ENCODE measurements at places on chromosomes 2 and 18.

GRCh38 chr2:68319398-68320117 is at the start of gene CNRIP1:
CNRIP1 (minus strand) TSS chr2:68319949; CDS start chr2:68319400, 549 bp downstream.
- DNase-seq, result peak; percentile 60

GRCh38 chr2:181170256-181170655 is 189.9 kb downstream of the UBE2E3 start:
- no peak for DNase-seq

DNA sequence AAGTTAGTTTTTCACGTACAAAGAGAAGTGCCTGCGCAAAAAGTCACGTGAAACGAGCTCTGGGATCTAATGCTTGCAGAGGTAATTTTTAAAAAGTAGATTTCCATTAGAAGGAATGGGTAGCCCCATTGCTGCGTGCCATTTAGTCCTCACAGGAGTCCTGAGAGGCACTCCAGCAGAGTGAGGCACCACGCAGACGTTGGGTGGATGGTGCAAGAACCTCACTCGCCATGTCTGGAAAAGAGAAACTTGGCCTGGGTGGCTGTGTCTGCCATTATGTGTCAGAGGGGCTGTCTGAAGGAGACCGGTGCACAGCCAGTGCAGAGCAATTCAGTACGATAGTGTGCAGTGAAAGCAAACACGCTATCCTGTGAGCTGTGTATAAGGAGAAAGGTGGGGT is 1.8 kb upstream of the HDAC4 start:
- DNase-seq, result no peak

GRCh38 chr2:32688541-32688940 is 60.7 kb downstream of the TTC27 start:
- DNase-seq, result no peak

DNA sequence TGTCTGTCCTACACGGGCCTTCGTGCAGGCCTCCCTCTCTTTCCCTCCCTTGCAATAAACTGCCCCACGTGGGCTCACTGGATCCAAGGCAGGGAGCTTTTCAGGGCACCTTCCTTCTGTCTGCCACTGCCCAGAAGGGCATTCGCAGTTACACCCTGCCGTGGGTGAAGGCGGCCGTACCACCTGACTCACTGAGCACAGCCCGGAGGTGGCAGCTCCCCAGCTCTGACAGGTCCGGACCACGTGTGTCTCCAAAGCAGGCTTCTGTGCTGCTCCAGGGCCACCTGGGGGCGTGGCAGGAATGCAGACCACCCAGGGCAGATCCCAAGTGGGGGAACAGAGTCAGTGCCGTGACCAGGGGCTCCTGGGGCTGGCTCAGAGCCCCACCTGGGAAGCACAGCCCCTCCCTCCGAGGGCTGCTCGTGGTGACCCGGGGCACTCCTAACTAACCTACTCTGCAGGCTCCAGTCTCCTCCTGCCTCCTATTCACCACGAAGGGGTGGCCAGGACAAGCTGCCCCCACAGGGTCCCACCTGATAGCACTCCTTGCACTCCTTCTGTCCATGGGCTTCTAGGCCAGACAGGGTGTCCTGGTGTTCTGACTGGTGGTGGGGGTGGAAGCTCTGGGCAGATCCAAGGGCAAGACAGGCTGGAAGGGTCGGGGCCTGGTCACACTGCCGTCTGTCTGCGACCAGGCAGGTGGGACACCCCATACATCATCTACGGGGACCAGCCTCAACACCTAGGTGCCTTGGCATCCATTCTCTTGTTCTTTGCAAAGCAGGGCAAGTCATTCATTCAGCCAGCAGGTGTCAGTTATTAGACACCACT is 9.7 kb downstream of the SNED1 start:
- no peak for DNase-seq

DNA sequence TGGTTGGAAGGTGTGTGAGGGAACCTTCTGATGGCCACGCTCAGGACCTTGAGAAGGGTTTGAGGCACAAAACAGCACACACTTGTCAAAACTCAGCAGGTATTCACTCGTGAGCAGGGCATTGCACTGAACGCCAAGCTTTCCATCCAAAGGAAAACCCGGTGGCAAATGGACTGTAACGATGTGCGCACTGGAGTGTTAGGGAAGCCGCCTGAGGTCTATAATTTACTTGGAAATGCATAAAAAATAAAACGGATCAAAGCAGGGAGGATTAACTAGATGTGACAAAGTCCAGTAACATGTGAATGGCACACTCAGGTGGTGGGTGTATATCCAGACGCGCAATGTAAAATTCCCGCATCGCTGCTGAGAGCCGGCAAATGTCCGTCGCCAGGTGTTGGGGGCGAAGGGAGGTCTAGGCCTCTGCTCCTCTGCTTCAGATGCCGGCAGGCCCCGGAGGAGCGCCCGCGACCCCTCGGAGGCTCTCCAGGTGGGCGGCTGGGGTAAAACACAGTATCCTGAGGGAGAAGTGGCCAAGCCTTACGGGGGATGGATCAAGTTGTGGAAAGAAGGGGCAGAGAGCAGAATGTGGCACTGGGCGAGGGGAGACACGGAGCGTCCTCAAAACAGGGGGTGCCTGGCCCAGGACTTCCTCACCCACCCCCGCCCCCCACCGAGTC is 15.3 kb downstream of the HES6 start:
- no peak for DNase-seq

DNA sequence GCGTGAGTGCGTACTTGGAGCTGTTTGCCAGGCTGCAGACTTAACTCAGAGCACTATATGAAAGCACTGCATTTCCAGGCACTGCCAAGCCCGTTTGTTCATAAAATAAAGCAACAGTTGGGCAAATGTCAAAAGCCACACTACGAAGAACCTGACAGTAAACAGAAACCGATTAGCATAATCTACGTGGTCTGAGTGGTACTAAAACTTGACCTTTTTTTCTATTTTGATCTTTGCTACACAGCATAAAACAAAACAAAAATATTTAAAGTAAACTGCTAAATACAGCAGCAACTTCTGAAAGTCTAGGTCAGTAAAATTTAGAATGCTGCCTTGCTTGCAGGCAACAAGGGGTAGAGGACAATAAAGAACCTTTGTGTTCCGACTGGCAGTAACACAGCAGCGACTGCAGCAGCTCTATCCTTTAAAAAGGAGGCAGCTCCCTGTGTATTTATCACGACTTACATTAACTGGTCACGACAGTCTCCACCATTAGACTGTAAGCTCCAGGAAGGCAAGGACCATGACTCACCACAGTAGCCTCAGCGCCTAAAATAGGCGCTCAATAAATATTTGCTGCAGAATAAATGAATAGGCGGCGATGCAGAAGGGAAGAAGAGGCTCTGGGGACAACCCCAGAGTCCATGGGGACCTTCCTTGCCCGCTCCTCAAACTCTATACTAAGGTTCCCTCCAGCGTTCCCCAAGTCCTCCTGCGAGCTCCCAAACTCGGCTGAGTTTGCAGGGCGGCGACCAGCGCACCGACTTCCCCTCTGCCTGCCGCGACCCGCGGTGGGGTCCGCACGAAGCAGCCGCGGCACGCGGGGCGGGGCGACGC is 902 bp downstream of the SS18 start:
- DNase-seq, result no peak

- no peak for DNase-seq
Measured at GRCh38 chr2:230863031-230863430, 1.7 kb upstream of the ITM2C start.

GRCh38 chr2:12877761-12878160 is 161.0 kb downstream of the TRIB2 start:
- DNase-seq, result no peak

- DNase-seq, result no peak
Measured at GRCh38 chr2:73897240-73897583, 4.4 kb downstream of the ACTG2 start.

- DNase-seq, result no peak
Measured at GRCh38 chr2:70181363-70181956, 9.4 kb downstream of the C2orf42 start.

DNA sequence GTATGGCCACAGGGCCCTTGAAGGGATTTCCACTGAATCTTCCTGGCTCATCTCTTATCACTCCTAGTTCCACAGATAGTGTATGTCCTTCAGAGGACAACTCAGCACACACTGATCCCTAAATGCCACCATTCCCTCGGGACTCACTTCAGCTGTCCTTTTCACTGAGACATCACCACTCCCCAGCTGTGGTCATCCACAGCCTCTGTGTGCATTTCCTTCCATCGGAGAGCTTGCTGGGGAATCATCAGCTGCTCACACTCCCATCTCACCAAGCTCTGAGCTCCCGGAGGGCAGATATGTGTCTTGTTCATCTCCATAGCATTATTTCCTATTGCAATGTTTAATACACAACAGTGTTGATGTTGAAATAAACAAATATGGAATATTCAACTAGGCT is 759.5 kb downstream of the RNF144A start:
- DNase-seq, result no peak

GRCh38 chr2:187148059-187148714 is 299.2 kb upstream of the ZSWIM2 start:
- DNase-seq, result no peak

DNA sequence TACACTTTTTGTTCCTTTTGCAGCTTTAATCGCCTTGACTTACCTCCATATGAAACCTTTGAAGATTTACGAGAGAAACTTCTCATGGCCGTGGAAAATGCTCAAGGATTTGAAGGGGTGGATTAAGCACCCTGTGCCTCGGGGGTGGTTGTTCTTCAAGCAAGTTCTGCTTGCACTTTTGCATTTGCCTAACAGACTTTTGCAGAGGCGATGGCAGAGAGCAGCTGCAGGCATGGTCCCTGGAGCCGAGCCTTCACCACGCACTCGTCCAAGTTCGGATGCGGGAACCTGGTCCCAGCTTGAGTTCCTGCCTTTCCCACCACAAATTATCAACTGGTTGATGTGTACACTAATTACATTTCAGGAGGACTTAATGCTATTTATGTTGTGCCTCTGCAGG is 232.7 kb downstream of the ALPK2 start:
- DNase-seq, result no peak

DNA sequence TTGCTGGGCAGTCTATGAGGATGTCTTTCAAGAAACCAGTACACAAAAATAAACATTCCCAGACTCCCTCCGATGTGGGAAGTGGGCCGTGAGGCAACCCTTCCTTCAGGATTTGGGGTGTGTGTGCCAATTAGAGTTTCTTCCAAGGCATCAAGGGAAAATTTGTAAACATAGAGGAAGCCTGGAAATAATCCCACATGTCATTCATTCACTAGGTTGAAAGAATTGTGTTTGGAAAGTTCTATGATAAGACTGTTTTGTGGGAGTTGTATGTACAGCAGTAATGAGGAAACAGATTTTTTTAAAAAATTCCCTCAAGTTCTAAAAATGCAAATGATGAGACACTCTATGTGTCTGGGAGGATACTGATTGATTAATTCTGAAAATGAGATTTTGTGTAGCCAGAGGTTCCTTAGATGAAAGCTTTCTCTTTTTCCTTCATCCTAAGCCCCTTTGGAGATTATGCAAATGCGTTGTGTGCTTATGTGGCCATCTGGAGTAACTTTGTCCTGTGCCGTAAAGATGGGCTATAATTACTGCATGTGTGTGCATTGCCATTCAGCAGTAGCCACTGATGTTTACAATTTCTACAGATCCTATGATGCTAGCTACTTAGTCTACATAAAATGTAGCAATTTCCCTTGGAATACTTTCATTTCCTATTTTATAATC is 107.8 kb upstream of the TPO start:
- no peak for DNase-seq

GRCh38 chr2:83022631-83023210 is 1436.4 kb downstream of the SUCLG1 start:
- no peak for DNase-seq

DNA sequence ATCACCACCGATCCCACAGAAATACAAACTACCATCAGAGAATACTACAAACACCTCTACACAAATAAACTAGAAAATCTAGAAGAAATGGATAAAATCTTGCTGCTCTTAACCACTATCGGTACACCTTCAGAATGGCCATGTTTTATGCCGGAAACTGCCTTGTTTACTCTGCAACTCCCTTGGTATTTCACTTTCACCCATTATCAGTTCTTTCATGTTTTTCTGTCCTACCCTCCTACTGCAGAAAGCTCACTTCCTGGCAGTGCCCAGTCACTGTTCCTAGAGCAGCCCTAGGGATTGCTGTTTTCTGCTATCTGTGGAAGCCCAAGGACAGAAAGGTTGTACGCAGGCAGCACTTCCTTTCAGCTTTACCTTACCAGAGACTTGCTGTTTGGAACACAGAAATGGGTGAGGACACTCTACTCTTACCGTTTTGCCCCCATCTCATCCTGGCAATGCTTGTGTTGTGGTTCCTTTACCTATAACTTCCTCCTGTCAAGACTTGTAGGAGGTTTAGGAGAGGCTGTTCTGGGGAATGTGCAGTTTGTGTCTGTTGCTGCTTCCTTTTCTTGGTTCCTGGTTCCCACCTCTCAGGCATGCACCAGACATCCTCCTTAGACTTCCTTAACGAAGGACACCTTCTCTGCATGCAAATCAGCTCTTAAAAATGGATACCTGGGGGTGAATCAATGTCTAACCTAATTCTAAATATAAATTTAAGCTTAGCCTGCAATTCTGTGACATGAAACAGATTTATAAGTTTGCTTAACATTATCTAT is 394.4 kb downstream of the SPAG16 start:
- no peak for DNase-seq

GRCh38 chr2:59390581-59390980 is 1149.5 kb upstream of the FANCL start:
- no peak for DNase-seq

DNA sequence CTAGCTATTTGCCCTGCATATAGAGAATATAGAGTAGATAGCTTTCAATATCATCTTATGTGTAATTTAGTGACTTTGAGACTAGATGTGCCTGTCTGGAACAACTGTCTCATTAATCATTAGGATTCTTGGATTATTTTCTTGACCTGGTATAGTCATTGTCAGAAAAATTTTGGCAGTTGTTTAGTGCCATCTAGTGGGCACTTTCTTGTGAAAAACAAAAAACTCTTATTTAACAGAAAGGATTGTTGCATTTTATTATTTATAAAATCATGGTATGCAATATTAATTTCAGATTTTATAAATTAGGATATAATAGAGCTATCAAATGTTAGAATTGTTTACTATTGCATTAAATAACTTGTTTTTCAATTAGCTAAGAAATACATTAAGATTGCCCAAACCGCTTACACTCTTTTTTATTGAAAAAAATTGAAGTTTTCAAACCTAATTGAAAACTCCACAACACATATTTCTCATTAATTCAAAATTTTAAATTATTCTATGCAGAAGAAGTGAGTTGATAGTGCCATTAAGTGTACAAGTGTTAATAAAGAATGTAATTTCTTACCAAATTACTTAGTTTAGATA is 80.3 kb downstream of the DYNAP start:
- DNase-seq, result no peak

DNA sequence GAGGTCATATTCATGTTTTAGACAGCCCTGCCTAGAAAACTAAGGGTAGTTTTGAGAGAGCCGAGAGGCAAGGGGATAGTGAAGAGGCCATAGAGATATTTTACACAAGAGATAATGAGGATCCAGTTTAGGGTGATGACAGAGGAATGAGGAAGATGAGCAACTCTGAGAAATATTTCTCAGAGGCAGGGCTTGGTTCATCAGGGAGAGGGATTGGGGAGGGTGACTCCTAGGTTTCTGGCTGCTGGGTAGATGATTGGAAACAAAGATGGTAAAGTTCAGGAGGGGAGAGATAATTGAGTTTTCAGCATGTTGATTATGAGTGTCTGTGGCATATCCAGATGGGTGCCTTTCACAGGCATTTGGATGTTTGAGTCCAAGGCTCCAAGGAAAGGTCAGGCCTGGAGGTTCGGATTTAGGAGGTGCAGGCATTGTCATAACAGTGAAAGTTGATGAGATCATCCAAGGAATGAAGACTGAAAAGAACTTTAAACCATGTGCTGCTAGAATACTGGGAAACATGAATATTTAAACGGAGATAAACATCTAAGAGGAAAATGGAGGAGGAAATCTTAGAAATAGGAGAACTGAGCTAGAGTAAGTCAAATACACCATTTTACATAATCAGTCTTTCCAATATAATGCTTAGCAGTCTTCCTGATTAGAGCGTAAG is 7.4 kb downstream of the MYL12B start:
- no peak for DNase-seq
